ENCODE measurements at places on chromosomes 1 and 21.
A peak's percentile ranks its signal among the peaks of the same experiment; 100 is the strongest.

GRCh38 chr1:16174261-16174868 is 18.5 kb upstream of the EPHA2 start:
- DNase-seq = no peak

DNA sequence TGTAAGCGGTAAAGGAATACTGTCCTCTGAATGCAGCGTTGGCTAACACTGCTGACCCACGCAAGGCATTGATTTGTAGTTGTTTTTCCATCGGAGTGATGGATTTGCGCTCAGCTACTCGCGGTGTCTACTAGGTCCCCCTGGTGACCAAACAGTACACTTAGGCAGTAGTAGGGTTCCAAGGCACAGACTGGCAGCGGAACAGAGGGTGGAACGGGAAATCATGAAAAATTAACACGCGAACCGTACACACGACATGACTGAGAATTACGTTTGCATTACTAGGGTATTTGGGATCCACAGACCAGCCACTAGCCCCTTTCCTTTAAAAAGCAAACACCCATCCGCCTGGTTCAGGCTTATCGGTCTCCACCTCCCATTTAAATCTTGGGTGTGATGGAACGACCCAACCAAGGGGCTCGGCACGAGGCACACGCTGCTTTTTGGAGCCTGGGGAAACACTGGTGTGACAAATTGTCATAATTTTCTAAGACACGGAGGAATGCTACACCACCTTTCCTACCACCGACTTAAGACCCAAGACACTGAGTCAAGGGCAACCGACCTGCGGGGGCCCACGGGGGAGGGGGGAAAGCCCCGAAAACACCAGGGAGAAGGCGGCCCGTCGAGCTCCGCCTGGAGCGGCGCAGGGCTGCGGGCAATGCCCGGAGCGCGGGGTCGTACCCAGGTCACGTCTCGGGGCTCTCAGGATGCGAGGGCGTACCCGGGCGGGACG is 699 bp downstream of the DIPK1A start:
- peak; percentile 83 for DNase-seq

- no peak for DNase-seq
Measured at GRCh38 chr21:17501107-17502006, 11.5 kb upstream of the CXADR start.

DNA sequence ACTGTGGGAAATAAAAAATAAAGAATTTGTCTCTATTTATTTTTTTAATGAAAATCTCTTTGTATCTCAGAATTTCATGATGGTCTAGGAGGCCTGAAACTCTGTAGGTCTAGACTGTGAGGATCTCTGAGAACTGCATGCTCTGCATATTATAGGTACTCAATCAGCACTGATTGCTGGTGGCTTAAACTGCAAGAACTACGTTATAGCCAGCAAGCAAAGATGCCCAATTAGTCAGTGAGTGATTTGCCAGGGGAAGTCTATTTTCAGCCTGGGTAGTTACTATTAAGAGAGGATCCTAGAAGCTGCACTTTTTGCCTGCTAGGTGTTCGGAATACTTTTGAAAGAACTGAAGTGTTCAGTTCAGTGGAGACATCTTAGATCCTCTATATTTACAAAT is 87.4 kb downstream of the GPR52 start:
- DNase-seq = no peak

GRCh38 chr1:190936337-190936736 is 458.7 kb upstream of the BRINP3 start:
- no peak for DNase-seq

DNA sequence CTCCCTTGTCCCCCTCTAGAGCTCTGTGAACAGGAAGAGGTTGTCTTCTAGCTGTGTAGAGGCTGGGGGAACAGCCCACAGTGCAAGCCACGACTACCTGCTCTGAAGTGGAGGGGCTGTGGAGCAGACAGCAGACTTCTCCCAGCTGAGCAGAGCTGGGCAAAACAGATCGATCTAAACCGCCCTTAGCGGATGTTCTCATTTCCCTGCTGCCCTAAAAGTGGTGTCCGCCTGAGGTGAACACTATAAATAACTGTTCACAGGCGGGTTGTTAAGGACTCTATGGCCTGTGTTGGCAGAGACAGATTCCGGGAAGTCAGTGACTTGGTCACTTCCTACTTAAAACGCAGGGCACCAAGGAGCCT is 203.2 kb downstream of the RHOU start:
- no peak for DNase-seq

DNA sequence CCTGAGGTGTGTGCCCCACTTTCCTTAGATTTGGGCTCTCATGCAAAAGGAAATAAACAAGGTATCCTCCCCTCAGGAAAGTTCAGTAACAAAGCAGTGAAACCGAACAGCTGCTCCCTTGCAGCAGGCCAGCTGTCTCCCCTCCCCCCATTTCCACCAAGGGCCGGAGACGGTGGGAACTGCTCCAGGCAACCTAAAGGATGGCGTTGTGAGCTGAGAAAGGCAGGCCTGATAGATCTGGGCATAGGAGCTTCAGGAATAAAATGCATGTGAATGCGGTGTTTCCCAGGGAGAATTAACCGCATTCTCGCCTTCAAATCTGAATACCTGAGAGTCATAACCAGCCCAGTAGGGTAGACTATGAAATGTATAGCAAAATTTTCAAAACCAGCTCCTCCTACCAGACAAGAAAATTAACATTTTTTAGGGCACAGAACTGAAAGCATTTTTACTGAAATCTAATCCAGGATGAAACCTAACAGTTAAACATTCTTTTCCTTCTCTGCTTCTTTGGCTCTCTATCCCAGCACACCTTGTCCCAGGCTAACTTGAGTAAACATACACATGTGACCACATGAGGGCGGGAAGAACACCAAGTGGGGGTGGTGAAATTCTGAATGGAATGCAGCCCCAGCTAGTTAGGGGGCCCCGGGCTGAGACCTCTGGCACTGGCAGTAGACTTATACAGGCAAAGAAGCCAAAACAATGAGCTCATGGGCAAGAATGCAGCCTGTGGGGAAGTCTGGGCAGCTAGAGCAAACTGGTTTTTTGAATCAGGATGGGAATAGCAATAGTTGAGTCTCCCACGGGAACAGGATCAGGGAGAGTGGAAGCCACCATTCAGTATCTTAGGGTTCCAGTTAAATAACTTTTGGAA is 11.5 kb downstream of the MCL1 start:
- peak; percentile 75 for DNase-seq

DNA sequence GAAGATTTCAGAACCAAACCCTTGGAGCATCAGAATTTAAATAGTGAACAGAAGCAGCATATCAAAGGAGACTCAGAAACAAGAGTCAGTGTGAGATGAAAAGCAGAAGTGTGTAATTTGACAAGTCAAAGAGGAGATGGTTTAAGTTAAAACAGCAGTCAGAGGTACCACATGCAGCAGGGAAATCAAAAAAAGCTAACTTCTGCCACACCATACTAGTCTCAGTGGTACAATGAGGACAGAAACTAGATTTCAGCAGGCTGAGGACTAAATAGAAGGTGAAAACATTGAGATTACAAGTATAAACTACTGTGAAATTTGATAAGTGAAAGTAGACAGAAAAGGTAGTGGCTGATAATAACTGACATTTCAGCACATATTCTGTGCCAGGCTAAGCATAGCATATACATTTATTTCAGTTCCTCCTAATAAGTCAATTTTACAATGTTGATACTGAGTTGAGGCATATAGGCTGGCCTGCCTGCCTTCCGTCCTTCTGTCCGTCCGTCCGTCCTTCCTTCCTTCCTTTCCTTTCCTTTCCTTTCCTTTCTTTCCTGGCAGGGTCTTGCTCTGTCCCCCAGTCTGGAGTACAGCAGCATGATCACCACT is 12.6 kb downstream of the SUCO start:
- DNase-seq = no peak

DNA sequence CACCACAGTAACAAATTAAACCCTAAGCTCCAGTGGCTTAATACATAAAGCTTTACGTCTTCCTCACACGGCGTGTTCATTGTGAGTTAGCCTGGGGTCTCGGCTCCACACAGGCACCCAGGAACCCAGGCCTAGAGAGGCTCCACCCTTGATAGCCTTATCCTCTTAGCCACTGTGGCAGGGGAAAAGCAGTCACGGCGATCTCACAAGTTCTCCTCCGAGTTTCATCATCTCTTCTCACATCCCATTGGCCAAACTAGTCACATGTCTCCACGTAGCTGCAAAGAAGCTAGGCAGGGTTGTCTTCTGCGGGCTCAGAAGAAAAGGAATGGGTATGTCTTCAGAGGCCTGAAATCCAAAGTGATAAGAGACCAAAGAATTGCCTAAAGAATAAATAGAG is 122.3 kb upstream of the GRIK3 start:
- DNase-seq = no peak

GRCh38 chr1:198741744-198742143 is 102.9 kb downstream of the PTPRC start:
- DNase-seq = no peak

GRCh38 chr21:44947930-44948331 is 8.1 kb downstream of the SLX9 start:
- no peak for DNase-seq

DNA sequence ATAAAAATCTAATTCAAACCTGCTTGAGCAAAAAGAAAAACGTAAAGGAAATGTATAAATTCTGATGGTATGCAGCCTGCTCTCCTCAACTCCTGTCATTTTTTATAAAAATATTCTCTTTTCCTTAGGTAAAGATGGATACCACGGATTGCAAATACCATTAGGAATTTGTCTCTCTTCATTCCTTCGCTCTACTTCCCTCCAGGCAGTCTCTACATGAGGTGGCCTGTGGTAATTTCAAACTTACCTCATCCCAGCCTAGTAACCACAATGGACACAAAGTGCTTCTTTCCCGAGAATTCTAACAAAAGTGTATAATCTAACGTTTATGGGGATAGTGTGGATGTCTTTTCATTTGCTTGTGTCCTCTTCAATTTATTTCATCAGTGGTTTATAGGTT is 239.5 kb upstream of the LRRC7 start:
- no peak for DNase-seq

DNA sequence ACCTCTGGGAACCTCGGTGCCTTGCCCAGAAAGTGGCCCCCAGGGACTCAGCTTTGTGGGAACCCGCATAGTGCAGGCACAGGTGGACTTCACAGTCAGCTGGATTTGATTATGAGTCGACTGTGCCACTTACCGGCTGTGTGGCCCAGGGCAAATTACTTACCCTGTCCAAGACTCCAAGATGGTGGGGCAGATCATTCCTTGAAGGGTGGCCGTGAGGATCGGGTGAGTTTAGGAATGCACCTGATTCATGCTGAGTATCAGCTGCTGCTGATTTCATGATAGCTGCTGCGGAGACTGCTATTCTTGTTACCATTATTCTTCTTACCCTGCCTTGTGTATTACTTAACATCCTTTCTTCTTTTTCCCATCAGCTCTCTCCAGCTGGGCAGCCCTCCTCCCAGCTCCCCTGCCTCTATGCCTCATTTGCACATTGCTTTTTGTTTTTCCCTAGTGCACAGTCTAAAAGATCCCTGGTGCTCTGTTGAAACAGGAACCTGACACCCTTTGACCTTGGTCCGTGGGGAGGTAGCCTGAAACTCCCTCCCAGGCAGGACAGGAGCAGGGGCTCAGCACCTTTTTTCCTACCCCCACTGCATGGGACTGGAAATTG is 40.5 kb upstream of the FHAD1 start:
- no peak for DNase-seq

DNA sequence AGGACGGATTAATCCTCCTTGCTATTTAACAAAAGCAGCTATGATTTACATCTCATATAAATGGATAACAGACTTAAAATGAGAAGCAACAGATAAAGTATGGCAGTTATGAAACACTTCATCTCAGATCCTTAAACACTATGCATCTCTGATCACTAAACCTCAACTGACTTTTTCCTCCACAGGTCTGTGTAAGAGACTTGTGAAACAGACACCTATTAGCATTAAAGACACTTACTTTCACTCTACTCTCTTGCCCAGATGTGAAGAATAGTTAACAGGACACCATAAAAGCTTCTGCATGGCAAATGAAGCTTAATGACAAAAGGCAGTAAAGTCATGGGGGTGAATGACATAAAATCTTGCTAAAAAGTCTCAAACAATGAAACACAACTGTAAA is 6.2 kb downstream of the LIN9 start:
- DNase-seq = no peak

DNA sequence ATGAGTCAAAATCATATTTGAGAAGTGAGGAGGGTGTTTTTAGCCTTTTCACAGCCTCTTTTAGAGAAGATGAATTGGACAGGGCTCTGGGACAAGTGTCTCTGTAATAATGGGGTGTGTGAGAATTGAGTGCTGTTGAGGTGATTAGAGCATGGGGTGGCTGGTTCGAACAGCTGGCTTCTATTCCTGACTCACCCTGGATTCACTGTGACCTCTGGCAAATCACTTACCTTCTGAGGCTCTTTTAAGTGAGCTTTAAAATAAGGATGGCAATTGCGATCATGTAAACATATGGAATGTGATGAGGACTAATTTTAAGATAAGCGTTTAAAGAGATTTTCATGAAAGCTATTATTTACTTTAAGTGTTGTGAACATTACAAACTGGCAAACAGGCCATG is 243.4 kb downstream of the ADGRL2 start:
- DNase-seq = no peak

- no peak for DNase-seq
Measured at GRCh38 chr21:40080385-40080784, 213.1 kb downstream of the PCP4 start.

DNA sequence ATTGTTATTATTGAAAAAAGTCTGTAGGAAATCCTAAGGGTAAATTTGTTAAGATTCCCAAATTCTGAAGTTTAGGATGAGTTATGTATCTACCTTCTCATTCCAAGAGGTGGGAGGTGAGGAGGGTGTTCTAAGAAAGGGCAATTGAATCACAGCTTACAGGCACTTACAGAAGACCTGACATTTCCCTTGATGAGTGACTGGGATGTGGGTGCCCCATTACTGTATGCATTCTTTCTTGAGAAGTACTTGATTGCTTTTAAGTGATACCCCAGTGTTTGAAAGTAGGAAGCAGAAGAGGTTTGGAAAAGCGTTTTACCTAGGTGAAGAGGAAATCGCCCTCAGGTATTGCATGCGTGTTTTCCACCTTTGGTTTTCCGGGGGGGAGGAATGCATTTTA is 87.0 kb upstream of the ADAR start:
- DNase-seq = no peak

- DNase-seq = no peak
Measured at GRCh38 chr1:195236991-195237889, 1371.0 kb downstream of the KCNT2 start.

DNA sequence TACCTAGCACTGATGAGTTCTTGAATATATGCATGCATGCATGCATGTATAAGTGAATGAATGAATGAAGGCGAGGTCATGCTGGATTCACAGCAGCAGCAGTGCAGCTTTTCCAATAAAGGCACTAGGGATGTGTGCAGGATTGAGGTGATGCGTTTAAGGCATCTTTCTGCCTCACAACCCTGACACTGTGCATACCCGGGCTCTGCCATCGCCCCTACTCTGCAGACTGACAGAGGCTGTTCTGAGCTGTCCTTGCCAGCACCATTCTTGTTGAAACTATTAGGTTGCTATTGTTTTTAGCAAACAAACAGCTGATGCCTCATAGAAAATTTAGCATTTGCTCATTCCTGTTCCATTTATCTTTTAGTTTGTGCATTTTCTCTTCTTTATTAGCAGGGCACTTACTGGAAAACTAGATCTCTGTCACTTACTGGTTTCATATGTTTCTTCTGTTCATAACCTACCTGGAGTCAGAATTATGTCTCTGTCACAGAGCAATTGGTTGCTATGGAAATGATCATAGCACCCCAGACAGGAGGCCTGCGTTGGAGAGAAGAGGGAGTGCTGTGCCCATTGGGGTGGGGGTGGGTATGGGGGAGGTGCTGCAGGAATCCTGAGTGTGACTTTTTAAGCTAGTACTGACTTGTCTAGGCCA is 79.0 kb downstream of the CD58 start:
- DNase-seq = no peak
